ENCODE measurements at places on chromosomes 1 and 21.
A peak's percentile ranks its signal among the peaks of the same experiment; 100 is the strongest.

DNA sequence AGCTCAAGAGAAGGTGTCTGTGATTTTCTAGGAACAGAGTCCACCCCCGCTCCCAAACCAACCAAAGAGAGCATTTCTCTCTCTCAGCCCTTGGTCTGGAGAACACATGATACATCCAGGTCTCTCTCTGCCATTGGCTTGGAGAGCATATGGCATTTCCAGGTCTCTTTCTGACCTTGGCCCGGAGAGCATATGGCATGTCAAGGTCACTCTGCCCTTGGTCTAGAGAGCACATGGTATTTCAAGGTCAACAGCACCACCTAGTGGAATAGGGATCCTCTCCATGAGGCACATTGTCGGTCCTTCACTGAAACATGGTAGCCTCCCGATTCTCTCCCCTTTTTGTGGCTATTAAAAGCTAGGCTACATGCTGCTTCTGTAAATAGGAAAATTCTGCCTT lies 437.7 kb upstream of the OLFM3 start:
- DNase-seq = no peak

GRCh38 chr1:48236716-48237470 lies 14.4 kb downstream of the SLC5A9 start:
- DNase-seq = peak; percentile 31

DNA sequence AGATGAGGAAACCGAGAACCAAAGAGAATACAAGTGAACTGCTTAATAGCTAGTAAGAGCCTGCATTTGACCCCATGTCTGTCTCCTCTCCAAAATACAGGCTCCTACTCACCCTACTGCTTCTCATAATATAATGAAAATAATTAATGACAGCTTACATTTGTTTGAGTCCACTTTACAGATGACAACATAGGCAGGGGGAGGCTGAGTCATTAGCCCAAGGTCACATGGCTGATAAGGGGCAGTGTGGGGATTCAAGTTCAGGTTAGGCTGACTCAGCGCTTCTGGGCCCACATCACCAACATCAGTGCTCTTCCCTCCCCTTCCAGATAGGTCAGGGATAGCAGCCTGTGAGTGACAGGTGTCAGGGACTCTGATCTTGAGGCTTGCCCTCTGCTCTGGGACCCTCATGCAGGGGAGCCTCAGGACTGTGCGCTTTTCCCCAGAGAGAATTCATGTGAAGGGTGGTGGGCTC lies 16.2 kb downstream of the AZIN2 start:
- no peak for DNase-seq

- peak; percentile 34 for DNase-seq
Measured at GRCh38 chr1:203612932-203613682, 13.5 kb upstream of the ATP2B4 start.

DNA sequence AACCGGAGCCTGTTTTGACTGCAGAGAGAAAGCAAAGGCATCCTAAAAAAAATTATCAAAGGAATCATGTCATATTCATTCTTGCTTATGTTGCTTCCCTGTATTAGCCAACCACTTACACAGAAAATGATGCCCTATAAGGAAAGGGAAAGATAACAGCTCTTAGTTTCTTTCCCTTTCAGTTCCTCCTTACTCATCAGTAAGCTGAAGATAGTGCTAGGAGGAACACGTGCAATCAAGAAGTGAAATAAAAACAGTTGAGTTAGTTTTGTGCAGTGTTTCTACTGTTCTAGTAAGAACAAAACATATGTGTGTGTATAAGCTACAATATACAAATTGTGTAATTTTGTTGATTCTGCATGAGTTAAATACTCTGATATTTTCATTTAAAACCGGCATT lies 45.3 kb upstream of the MTF2 start:
- DNase-seq = no peak

DNA sequence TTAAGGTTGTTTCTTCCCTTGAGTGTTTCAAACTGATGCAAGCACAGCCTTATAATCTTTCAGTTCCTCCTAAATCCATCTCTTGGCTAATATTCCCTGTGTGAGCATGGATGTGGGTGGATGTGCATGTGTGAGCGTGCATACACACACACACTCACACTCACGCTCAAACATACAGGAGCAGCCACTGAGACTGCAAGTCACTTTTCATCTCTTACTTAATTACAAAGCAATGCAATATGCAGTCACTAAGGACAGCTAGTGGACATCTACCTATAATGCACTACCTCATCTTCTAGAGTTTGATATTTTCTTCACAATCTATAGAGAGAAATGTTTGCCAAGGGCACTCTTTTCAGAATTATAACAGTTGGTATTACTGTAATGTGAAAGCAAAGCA lies 1.4 kb downstream of the ESRRG start:
- DNase-seq = no peak

GRCh38 chr1:69269491-69269890 lies 298.2 kb upstream of the LRRC7 start:
- DNase-seq = no peak

GRCh38 chr1:154736841-154737240 lies 128.9 kb upstream of the ADAR start:
- peak; percentile 10 for DNase-seq

DNA sequence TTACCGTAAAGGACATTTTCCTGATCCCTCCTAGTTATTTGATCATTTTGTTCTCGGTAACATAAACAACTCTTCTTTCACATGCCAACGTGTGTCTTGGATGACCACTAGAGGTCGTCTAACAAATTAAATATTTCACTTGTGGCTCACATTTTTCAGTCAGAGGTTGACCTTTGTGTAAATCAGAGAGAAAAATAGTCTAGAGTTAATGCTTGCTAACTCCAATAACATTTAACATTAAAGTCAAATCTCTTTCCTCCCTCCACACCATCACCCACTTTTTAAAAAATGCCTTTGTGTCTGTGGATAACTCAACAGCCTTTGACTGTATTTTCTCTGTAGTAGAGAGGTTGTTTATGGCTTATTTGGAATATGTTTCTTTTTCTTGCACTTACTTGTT lies 220.5 kb upstream of the B3GALT2 start:
- DNase-seq = no peak

- DNase-seq = no peak
Measured at GRCh38 chr1:65538664-65539063, 118.2 kb downstream of the LEPR start.

GRCh38 chr1:172112576-172112975 lies 271.3 kb downstream of the DNM3 start:
- DNase-seq = no peak

DNA sequence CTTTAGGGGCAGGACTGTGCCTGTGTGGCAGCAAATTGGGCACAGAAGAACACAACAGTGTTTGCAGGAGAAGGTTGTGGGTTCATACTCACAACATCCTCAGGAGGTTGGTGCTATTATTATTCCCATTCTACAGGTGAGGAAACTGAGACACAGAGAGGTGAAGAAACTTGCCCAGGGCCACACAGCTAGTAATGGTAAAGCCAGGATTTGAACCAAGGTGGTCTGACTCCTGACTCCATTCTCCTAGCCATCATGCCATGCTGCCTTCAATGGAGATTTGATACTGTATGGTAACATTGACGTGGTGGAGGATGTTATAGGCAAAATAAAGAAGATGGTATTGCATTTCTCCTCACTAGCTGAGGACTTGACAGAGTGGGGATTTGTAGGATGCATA lies 334.2 kb downstream of the RPS6KC1 start:
- DNase-seq = no peak

DNA sequence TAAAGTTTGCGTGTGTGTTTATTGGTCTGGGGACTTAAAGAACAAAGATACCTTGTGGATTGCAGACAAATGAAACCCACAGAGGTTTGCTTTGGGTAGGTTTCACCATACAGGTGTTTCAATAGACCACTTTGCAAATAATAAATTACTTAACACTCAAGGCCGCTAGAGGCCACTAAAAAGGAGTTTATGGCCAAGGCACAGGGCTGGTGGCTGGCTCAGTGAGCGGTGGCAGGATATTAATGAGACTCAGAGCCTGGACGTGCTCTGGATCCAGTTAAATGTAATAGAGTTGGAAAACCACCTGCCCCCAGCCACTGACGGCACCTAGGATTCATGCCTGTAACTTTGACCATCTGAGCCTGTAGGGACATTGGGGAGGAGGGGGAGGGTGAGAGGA lies 44.5 kb downstream of the LRRC38 start:
- no peak for DNase-seq

DNA sequence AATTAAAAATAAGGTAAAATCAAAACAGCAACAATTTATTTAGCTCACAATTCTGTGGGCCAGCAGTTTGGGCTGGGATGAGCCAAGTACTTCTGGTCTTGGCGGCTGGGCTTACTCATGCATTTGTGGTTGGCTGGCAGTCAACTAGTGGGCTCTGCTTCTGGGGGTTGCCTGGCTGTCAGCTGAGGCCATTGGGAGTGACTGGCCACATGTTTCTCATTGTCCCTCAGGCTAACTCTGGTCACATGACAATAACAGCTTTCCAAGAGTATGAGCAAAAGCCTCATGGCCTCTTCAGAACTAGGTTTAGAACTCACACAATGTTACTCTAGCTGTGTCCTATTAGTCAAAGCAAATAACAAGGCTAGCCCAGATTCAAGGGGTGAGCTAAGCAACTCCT lies 15.6 kb upstream of the CHIA start:
- DNase-seq = no peak

- DNase-seq = no peak
Measured at GRCh38 chr1:3563125-3563524, 48.2 kb downstream of the MEGF6 start.

DNA sequence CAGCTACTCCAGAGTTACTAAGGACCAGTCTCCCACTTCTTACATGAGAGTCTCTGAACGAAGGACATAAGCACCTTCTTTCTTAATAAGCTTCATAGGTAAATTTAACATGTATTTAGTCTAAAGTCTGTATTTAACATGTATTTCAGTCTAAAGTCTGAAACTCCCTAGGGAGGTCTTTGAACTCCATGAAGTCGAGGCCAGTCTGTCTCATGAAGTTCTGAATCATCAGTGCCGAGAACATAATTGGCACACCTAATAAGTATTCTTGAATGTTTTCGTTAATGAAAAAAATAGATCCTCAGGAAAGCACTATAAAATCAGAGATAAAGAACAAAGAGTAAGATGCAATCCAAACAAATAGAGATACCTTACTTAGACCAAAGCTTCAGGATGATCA lies 945.5 kb downstream of the TTLL7 start:
- no peak for DNase-seq

GRCh38 chr21:25944672-25945213 lies 210.0 kb downstream of the GABPA start:
- DNase-seq = no peak

DNA sequence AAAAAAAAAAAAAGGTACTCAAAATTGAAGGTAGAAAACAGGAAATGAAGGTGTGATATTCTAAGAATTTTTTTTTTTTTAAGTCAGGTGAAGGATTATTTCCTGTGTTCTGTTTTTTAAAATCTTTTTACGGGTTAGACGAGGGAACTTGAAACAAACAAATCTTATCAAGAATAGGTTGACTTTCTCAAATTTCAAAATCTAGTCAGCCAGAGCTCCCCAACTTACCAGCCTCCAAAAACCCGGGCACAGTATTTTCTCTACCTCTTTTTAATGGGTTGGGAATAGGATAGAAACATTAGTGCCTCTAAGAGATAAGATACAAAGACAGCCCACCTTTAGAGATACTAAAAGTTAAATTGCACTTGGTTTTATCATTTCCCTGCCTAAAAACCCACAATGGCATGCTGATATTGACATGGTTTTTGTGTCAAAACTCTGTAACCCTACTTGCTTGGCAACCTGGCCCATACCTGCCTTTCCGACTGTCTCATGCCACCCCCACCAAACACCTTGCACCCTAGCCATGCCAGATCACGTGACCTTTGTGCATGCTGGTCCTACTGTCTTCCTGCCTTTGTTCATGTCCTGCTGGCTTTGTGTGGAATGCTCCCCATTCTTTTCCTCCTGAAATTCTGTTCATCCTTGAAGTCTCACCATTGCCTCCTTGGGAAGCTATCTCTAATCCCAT lies 4.2 kb downstream of the RCAN3 start:
- DNase-seq = no peak

DNA sequence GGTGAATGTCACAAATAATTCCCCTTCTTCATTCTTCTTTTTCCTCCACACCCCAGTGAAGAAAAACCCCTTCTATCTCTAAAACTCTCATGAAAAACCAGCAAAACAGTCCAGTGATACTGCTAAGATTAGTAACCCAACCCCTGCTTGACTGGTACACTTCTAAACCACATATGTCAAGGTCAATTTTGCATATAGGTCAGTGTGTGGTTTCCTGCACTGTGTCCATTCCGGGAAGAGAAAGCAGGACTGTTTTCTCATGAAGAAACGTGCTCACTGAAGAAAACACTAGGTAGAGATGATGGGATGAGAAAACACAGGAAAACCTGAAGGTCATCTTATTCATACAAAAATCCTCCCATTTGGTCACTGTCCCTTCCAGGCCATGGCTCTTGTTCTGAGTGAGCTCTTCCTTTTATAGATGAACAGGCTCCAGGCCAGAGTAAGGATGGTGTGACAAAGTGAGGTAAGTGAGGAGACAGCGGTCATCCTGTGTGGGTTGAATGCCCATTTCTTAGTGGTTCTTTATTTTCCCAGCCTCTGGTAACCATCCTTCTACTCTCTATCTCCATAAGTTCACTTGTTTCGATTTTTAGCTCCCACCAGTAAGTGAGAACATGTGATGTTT lies 122.7 kb downstream of the FASLG start:
- no peak for DNase-seq

DNA sequence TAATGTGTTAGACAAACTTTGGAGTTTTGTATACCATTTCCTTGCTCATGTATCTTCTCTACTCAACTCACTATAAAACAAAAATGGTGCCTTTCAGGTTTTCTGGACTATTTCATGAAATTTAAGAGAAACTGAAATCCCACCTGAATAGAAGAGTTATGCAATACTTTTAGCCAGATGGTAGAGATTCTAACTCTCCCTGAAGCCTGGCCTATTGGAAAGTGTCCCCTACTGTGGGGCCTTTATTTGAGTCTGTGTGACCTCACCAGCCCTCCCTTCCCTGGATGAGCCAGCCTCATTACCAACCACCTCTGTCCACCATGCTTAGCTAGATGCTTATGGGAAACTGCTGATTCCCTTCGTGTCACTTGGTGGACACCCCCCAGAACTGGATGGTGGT lies 35.5 kb downstream of the TBX19 start:
- DNase-seq = no peak

DNA sequence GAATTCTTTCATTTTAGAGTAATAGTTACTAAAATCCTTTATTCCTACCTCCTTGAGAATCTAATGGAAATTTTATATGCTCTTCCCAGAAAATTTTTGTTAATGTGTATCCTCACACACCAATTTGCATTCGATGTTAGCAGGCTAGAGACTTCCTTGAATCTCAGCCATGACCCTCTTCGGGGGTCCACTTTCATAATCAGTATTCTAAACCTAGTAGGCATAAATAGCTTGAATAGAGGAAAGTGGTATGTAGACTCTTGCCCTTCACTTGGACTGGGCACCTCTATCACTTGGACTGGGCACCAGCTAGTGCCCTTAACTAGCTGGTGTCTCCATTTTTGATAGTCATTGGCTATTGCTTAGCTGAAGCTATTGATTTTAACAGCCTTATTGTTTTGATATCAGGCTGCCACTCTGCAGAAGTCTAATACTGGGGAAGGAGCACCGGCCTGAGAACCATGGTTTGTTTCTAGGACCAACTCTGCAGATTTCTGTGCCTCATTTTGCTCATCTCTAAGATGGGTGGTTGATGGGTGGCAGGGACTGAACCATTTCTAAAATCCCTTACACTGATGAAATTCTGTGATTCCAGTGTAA lies 42.8 kb downstream of the MRPL39 start:
- DNase-seq = no peak

Data from GDM1 (cell line).